D341Med (cell line): ENCODE measurements at places on chromosomes 13 and 19.

- no peak for DNase-seq
These were observed 59.1 kb downstream of the DOCK9 start for GRCh38 chr13:98918771-98919170.

DNA sequence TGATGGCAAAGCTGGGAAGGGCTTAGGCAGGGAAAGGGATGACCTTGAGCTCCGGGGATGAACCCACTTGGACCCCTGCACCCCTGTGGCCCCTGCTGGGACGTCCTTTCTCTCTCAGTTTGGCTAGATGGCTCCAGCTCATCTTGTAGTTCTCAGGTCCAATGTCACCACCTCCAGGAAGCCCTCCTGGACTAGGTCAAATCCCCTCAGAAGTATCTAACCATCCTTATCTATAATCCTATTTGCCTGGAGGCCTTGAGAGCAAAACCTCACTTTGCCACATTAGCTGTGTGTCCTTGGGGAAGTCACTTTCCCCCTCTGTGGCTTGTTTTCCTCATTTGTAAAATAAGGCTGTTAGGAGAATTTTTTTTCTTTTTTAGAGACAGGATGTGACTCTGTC, 42.7 kb upstream of the NFIC start:
- no peak for DNase-seq

- DNase-seq, result no peak
These were observed 11.3 kb downstream of the KHSRP start for GRCh38 chr19:6413291-6413690.

- no peak for DNase-seq
These were observed 10.2 kb upstream of the JSRP1 start for GRCh38 chr19:2266183-2266993.

DNA sequence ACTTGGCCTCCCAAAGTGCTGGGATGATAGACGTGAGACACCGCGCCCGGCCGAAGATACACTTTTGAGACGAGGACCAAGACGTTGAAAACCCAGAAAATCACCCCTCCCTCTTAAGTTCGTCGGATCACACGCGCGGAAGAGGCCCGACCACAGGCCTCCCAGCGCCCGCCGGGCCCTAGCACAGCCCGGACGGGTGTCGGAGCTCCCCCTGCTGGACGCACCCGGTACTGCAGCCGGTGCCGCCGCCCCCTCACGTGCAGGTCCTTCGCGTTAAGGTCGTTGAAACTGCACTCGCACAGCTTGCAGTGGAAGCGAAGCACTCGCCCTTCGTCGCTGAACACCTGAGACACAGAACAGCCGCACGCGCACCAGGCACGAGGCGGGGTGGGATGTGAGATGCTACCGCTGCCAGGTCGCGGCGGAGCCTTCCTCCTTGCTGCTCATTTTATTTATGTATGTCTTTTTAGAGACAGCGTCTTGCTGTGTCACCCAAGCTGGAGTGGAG, 35.7 kb upstream of the MATK start:
- DNase-seq, result peak; percentile 93

GRCh38 chr13:40518481-40518882, 148.0 kb downstream of the FOXO1 start:
- DNase-seq, result no peak

DNA sequence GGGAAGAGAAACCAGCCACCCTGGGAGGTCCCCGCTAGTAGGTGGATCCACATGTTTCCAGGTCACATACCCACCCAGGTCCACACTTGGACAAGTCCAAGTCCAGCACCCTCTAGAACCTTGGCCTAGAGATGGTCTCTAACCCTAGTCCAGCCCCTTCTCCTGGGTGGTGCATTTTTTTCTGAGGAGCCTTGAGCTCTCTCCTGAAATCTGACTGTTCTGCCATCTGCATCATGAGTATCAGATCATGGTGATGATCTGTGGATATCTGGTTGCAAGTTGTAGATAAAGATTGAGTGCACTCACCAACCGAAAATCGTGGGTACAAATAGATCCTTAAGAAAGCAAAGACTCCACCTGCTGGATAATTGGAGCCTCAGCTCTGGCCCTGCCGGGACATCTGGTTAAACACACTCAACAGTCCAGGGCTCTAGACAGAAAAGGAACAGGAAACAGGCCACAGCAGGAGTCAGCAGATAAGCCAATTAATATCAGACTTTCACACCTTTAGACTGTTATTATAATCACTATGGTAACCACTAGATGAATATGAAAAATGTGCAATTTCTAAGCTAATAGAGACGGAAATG, 41.1 kb downstream of the GPR12 start:
- no peak for DNase-seq

GRCh38 chr13:112068540-112069060, 1.7 kb downstream of the SOX1 start:
- DNase-seq, result no peak

DNA sequence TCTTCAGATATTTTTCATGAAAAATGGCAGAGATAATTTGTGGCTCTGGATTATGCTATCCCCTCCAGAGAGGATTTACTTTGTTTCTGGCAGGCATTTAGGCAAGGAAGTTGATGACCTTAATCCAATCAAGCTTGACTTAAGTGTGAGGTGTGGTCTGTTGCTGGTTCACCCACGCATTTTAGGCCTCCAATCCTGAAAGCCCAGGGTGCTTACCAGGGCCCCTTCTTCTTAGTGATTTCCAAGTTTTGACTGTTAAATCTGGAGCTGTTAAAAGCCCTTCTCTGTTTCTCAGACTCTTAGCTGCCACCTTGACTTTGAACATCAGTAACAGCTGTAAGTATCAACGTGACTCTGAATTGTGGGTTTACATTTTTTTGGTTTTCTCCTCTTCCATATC, 161.8 kb downstream of the DNAJC15 start:
- no peak for DNase-seq

- DNase-seq, result peak; percentile 80
These were observed 184.2 kb downstream of the PTPRS start for GRCh38 chr19:5156231-5156986.

GRCh38 chr19:35135389-35135909, 590 bp upstream of the LGI4 start:
- DNase-seq, result peak; percentile 89

- DNase-seq, result peak; percentile 33
These were observed 4.8 kb downstream of the TTYH1 start for GRCh38 chr19:54420068-54420382.

DNA sequence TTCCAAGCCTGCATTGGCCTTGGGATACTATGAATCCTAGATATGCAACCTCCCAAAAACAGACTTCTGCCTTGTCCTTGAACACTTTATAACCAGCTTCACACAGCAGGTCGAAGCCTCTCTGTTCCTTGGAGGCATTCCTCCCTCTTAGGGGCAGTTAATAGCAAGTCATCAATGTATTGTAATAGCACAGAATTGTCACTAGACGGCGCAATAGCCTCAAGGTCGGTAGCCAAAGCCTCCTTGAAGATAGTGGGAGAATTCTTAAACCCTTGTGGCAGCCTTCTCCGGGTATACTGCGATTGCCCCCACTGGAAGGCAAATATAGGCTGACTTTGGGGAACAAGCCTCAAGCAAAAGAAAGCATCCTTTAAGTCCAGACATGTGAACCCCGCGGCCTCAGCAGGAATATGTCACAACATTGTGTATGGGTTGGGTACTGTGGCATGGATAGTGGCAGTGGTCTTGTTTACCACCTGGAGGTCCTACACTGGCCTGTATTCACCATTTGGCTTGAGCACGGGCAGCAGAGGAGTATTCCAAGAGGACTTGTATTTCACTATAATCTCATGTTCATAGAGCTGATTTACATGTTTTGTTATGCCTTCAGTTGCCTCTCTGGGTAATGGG, 61.1 kb downstream of the ZNF431 start:
- DNase-seq, result peak; percentile 71

DNA sequence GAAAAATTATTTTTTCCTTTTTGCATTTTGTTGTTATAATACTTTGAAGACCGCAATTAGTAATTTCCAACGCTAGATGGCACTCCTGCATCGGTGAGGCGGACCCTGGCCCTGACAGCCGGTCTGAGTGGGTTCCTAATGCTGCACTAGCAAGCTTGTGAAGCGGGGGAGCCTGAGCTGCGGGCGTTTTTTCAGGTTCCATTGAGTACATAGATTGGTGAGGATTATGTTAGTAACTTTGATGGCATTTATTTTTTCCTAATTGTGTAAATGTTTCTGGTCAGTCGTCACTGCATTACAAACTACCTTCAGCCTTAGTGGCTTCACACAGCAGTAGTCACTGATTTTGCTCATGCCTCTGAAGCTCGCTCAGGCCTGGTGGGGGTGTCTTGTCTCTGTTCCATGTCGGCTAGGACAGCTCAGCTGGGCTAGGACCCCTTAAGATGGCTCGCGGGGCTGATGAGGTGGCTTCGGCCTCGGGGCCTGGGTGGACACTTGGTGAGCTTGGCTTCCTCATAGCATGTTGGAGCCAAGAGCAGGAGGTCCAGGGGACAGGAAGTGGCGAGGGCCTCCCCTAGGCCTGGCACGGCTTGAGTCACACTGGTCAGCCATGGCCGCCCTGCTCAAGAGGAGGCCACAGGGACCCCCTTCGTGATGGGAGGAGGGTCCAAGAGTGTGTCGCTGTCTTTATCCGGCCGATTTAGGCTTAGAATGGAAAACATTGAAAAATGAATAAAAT, 25.0 kb downstream of the ERCC5 start:
- peak; percentile 85 for DNase-seq

GRCh38 chr13:65472336-65472735, 1757.8 kb downstream of the PCDH9 start:
- no peak for DNase-seq

DNA sequence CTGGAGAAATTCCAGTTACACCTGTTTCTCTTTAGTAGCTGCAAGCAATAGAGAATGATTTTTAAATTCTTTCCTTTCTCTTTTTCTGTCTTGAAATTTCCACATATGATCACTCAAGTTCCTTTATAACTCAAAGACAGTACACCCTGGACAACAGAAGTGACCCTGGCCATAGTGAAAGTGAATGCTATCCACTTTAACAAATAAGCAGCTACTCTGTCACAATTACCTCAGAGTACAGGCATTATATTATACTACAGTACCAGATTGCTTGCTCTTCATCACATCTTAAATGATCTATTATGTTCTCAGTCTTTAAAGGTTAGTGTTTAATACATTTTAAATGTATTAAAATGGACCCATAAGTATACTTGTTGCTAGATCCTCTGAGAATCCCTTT, 136.2 kb downstream of the KLF12 start:
- no peak for DNase-seq

GRCh38 chr13:27788271-27788670, 4.0 kb upstream of the GSX1 start:
- DNase-seq, result no peak

- DNase-seq, result peak; percentile 70
These were observed 8.1 kb upstream of the ZNF784 start for GRCh38 chr19:55632463-55632834.

DNA sequence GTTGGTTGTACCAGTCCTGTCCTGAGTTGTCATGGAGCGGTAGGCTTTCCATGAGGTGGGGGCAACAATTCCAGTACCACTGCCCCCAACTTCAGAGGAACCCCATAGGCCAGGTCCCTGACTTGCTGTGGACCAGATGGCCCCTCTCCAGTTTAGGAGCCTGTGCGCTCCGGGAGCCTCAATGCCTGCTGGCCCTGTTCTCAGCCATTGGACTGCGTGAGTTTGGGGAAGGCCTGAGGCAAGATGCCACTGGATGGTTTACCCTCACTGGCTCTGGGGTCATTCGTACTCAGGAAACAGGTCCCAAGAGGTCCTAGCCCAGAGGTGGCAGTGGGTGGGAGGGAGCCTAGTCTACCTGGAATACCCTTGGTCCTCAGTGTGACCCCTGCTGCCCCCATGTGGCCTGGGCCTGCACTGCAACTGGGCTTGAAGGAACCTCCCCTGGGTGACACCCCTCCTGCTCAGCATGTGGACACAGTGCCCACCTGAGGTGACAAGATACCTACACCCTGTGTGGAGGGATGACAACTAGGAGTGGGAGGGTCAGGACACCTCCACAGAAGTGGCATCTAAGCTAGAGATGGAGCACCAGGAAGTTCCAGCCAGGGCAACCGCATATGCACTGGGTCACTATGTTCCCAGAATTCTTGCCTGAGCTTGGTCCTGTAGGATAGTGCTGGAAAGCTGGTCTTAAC, 6.0 kb upstream of the PRR19 start:
- DNase-seq, result peak; percentile 86

- no peak for DNase-seq
These were observed 91.0 kb downstream of the FGF14 start for GRCh38 chr13:102310691-102311418.

GRCh38 chr13:33032037-33032625, 15.9 kb downstream of the KL start:
- DNase-seq, result no peak

- DNase-seq, result no peak
These were observed 151.1 kb upstream of the TSHZ3 start for GRCh38 chr19:31500197-31500830.

GRCh38 chr19:28847468-28847867, 365.5 kb downstream of the UQCRFS1 start:
- no peak for DNase-seq

- DNase-seq, result peak; percentile 82
These were observed 28.7 kb downstream of the CYP4F2 start for GRCh38 chr19:15869109-15869555.

DNA sequence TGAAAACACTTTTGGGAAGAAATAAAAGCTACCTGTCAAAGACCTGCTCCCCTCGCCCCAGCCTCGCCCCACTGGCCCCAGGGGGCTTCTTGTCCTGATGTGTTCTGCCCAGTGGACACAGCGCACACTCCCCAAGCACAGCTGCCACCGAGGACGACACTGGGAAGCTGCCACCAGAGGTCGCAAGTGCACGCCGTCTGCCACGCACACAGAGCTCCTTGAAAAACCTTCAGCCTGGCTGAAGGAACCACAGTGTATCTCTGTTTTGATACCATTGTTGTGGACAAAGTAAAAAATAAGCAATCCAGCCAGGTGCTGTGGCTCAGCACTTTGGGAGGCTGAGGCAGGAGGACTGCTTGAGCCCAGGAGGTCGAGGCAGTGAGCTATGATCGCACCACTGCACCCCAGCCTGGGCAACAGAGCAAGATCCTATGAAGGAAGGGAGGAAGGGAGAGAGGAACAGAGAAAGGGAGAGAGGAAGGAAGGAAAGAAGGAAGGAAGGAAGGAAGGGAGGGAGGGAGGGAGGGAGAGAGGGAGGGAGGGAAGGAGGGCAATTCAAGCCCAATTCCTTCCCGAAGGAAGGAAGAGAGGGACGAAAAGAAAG, 57.3 kb downstream of the CEBPG start:
- peak; percentile 88 for DNase-seq

DNA sequence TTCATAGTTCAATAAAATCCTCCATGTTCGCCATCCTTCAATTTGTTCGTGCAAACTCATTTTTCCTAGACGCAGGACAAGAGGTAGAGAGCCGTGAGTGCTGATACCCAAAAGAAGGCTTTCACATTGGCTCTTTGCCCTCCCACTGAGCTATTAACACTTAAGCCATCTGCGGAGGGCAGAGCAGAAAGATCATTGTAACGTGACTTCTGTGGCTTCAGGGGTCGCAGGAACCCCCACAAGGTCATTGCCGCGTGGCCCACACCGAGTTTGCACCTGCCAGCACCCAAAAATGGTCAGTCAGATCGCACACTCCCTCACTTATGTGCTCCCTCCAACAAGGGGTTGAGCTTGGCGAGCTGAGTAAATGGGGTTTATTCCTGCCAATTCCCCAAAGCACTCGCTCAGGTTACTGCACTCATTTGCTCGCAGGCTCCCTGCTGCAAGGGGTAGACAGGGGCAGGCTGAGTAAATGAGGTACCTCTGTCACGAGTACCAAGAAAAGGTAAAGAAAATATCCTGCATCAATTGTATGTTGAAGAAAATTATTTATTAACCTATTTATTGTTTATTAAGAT, 144.1 kb downstream of the PRR20E start:
- peak; percentile 47 for DNase-seq

- DNase-seq, result no peak
These were observed 64.4 kb downstream of the B3GLCT start for GRCh38 chr13:31264151-31264550.
